Psoas muscle (tissue), 8 donors: ENCODE measurements at places on chromosomes 13 and 19. TPM values are rescaled to one million over a fixed set of nuclear protein-coding genes. Genes with fewer than 3 reads are reported as not detected.

The KIR2DL1 gene
- not detected for total RNA-seq

The OR7D2 gene
- not detected for total RNA-seq

The CD79A gene
- 1.2 TPM for total RNA-seq

- H3K36me3 ChIP-seq: no peaks in the 10 kb centered on the region
- no peak for DNase-seq
- no peak overlapping the region for H3K27ac ChIP-seq
- peaks cover 26% of the 10 kb centered on the region for H3K4me1 ChIP-seq
These were observed 12.7 kb upstream of the RCBTB2 start for GRCh38 chr13:48545608-48546007.

DNA sequence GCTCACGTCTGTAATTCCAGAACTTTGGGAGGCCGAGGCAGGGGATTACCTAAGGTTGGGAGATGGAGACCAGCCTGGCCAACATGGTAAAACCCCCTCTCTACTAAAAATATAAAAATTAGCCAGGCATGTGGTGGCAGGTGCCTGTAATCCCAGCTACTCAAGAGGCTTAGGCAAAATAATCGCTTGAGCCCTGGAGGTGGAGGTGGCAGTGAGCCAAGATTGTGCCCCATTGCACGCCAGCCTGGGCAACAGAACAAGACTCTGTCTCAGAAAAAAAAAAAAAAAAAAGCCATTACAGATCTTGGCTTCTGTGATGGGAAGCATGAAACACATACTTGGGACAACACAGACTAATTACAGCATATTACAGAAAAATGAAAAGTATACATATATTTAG lies 1404.5 kb upstream of the SPRY2 start:
- H3K27ac ChIP-seq: no peak overlapping the region
- no peak for DNase-seq
- H3K4me1 ChIP-seq: no peaks in the 10 kb centered on the region
- H3K4me3 ChIP-seq: no peak overlapping the region

- no peak for DNase-seq
- H3K4me3 ChIP-seq: no peak overlapping the region
- no peak overlapping the region for H3K27ac ChIP-seq
- H3K27me3 ChIP-seq: peaks cover under 1% of the 10 kb centered on the region
- no peaks in the 10 kb centered on the region for H3K36me3 ChIP-seq
These were observed 23.1 kb downstream of the SIGLEC5 start for GRCh38 chr19:51607077-51607476.

GRCh38 chr19:6733338-6734095 lies 3.9 kb downstream of the GPR108 start:
- no peaks in the 10 kb centered on the region for H3K27me3 ChIP-seq
- peaks cover 10% of the 10 kb centered on the region for H3K4me1 ChIP-seq
- no peaks in the 10 kb centered on the region for H3K36me3 ChIP-seq
- no peak overlapping the region for H3K27ac ChIP-seq

DNA sequence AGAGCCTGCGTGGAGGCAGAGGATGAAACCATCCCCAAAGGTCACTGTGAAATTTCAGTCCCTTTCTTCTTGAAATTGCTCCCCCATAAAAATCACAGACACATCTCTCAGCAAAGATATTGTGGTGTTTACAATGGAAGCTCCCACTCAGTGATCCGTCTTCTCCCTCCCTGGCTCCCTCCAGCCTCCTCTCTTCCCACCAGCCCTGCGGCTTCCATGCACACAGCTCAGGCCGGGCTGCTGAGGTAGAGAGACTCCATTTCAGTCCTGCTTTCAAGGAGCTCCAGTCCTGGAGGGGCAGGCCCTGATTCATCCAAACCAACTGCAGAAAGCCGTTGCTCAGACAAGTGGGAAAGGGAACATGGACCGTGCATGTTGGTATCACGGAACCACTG lies 24.0 kb upstream of the MIER2 start:
- no peak for DNase-seq
- peaks cover 9% of the 10 kb centered on the region for H3K27me3 ChIP-seq
- H3K4me3 ChIP-seq: no peak overlapping the region

- no peak overlapping the region for H3K4me3 ChIP-seq
- H3K4me1 ChIP-seq: peaks cover 13% of the 10 kb centered on the region
- H3K36me3 ChIP-seq: peaks cover 9% of the 10 kb centered on the region
- no peak for DNase-seq
These were observed 7.0 kb upstream of the CTXN1 start for GRCh38 chr19:7932930-7933300.

- H3K4me1 ChIP-seq: no peaks in the 10 kb centered on the region
- H3K4me3 ChIP-seq: no peak overlapping the region
- H3K27ac ChIP-seq: no peak overlapping the region
- H3K36me3 ChIP-seq: no peaks in the 10 kb centered on the region
- H3K27me3 ChIP-seq: peaks cover 12% of the 10 kb centered on the region
- DNase-seq: no peak
These were observed 70.3 kb downstream of the TEX29 start for GRCh38 chr13:111390522-111391270.

GRCh38 chr13:66312312-66313087 lies 917.6 kb downstream of the PCDH9 start:
- no peak for DNase-seq
- H3K4me1 ChIP-seq: no peaks in the 10 kb centered on the region
- H3K4me3 ChIP-seq: no peak overlapping the region
- H3K27me3 ChIP-seq: no peaks in the 10 kb centered on the region

- peak overlapping the region; percentile 70 for H3K27ac ChIP-seq
- H3K27me3 ChIP-seq: no peaks in the 10 kb centered on the region
- DNase-seq: no peak
- H3K4me3 ChIP-seq: peak overlapping the region; percentile 43
- H3K4me1 ChIP-seq: no peaks in the 10 kb centered on the region
These were observed 126.7 kb downstream of the MAB21L1 start for GRCh38 chr13:35349673-35350278.
